Left lung (tissue), 14 donors: ENCODE measurements at places on chromosomes 6 and 20. TPM values are rescaled to one million over a fixed set of nuclear protein-coding genes. Genes with fewer than 3 reads are reported as not detected.
A peak's percentile ranks its signal among the peaks of the same experiment; 100 is the strongest.

- no peaks in the 10 kb centered on the region for H3K4me1 ChIP-seq
- H3K27ac ChIP-seq = no peak overlapping the region
- H3K36me3 ChIP-seq = no peaks in the 10 kb centered on the region
- H3K4me3 ChIP-seq = no peak overlapping the region
- H3K27me3 ChIP-seq = no peaks in the 10 kb centered on the region
- DNase-seq = no peak
Measured at GRCh38 chr6:163398115-163398514, 16.4 kb upstream of the QKI start.

DNA sequence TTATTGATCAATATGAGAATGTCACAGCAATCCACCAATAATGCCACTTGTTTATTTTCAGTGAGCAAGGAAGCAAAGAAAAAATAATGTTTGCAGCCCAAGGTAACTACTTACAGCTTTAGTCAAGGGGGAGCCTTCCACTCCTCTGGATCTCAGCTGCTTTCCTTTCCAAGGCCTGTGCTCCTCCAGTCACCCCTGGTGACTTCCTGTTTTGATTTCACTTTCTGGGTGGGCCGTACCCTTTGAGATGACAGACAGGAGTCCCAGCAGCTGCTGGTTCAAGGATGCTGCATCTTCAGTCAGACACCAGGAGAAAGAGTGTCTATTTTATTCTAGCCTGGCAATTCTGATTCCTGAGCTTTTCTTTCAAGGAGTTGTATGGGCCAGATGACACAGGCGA lies 5.6 kb upstream of the VNN2 start:
- no peak for DNase-seq
- no peaks in the 10 kb centered on the region for H3K4me1 ChIP-seq
- H3K4me3 ChIP-seq = no peak overlapping the region
- no peaks in the 10 kb centered on the region for H3K27me3 ChIP-seq
- no peak overlapping the region for H3K27ac ChIP-seq

LTB gene
- total RNA-seq = 10.3 TPM

DNA sequence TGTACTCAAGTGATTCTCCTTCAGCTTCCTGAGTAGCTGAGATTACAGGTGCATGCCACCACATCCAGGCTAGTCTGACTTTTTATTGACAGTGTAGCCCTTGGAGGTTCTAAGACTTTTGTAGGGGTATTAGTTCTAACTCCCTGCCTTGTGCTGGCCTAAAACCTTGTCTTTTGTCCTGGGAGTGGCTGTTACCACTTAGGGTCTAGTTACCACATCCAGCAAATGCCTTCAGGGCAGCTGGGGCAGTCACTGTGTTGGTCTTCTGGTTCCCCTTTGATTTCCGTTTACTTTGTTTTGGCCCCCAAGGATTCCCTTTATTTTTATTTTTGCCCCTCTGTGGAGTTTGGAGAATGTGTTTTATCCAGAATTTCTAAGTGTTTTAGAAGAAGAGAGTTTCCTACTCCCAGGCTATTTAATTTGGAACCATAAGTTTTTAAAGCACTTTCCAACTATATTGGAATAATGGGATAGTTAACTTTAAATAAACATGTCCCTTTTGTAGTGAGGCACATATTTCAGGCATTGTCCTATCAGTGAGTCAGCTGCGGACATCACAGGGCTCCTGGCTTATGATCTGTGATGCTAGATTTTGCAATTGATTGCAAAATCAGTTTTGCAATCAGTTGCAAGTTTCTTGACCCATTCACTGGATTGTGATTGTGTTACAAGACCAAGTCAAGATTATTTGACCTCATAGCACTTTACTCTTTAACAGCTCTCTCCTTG lies 25.0 kb downstream of the IL22RA2 start:
- DNase-seq = no peak
- no peak overlapping the region for H3K4me3 ChIP-seq
- peak overlapping the region; percentile 53 for H3K27ac ChIP-seq
- H3K27me3 ChIP-seq = no peaks in the 10 kb centered on the region
- H3K36me3 ChIP-seq = no peaks in the 10 kb centered on the region

- H3K27me3 ChIP-seq = peaks cover 100% of the 10 kb centered on the region
- H3K4me1 ChIP-seq = no peaks in the 10 kb centered on the region
- no peak overlapping the region for H3K27ac ChIP-seq
- H3K4me3 ChIP-seq = no peak overlapping the region
Measured at GRCh38 chr6:28785962-28786679, 137.7 kb downstream of the TRIM27 start.

PROKR2 gene
- not detected for total RNA-seq

- peaks cover 11% of the 10 kb centered on the region for H3K4me1 ChIP-seq
- no peak overlapping the region for H3K27ac ChIP-seq
- DNase-seq = no peak
Measured at GRCh38 chr6:157186785-157187181, 136.5 kb downstream of the TMEM242 start.

DNA sequence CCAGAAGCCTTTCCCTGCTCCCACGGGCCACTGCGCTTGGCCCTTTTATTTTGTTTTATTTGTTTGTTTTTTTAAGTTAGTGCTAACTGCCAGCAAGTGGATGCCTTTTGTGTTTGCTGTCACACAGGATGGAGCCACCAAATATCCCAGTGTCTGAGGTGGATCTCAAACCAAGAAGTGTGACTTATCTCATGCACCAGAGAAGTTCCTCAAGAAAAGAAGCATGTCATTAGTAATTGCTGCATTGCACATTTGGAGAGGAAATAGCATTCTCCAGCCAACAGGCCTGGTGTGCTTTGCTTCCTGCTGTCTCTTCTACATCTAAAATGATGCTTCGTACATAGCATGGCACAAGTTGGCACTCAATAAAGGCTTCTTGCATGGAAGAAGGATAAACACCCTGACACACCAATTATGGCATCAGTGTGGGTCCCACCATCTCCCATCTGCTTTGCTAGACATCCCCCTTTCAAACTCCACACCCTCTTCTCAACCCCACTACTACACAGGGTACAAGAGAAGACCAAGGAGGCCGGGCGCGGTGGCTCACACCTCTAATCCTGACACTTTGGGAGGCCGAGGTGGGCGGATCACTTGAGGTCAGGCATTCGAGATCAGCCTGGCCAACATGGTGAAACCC lies 1.9 kb upstream of the ATP9A start:
- no peaks in the 10 kb centered on the region for H3K4me1 ChIP-seq
- H3K36me3 ChIP-seq = no peaks in the 10 kb centered on the region

- no peaks in the 10 kb centered on the region for H3K4me1 ChIP-seq
- no peaks in the 10 kb centered on the region for H3K27me3 ChIP-seq
- H3K4me3 ChIP-seq = no peak overlapping the region
Measured at GRCh38 chr6:131756039-131756438, 45.2 kb upstream of the CTAGE9 start.

- no peak for DNase-seq
- no peak overlapping the region for H3K4me3 ChIP-seq
- H3K4me1 ChIP-seq = no peaks in the 10 kb centered on the region
- H3K36me3 ChIP-seq = no peaks in the 10 kb centered on the region
- no peaks in the 10 kb centered on the region for H3K27me3 ChIP-seq
Measured at GRCh38 chr6:20771409-20771808, 237.2 kb downstream of the CDKAL1 start.

- H3K27me3 ChIP-seq = no peaks in the 10 kb centered on the region
- peaks cover 78% of the 10 kb centered on the region for H3K4me1 ChIP-seq
- no peak for DNase-seq
- no peak overlapping the region for H3K4me3 ChIP-seq
- H3K27ac ChIP-seq = peak overlapping the region; percentile 65
Measured at GRCh38 chr20:57437672-57438330, 46.6 kb downstream of the RBM38 start.

- no peak overlapping the region for H3K4me3 ChIP-seq
- no peaks in the 10 kb centered on the region for H3K36me3 ChIP-seq
- H3K27ac ChIP-seq = no peak overlapping the region
- DNase-seq = no peak
- no peaks in the 10 kb centered on the region for H3K27me3 ChIP-seq
Measured at GRCh38 chr6:28351493-28351925, 1.8 kb downstream of the ZKSCAN3 start.

GRCh38 chr20:53517146-53517545 lies 76.5 kb downstream of the ZNF217 start:
- H3K36me3 ChIP-seq = no peaks in the 10 kb centered on the region
- DNase-seq = no peak
- no peaks in the 10 kb centered on the region for H3K4me1 ChIP-seq
- no peak overlapping the region for H3K27ac ChIP-seq

DNA sequence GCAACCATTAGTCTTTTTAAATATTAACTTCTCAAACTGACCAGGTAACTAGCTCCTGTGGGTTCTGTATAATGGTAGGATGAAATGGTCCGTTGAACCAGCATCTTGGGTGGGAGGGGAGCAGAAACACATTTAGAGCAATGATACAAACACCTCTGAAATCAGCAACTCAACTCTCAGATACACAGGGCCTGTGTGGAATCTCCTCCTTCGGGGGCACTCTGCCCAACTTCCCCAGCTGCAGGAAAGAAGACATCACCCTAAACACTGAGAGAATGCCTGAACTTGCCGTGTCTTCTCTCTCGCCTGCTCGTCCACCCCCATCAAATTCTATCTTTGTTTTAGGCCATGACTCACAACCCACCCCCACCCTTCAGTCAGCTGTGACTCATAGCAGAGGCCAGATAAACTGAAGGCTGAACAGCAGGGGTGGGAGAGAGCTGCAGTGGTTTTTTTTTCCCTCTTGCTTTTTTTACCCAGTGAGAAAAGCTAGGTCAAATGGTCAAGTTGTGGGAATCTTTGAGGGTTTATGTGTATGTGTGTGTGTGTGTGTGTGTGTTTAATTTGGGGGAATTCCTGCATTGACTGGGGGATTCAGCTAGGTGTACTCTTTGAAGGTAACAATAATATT lies 593.4 kb upstream of the JAG1 start:
- no peak overlapping the region for H3K4me3 ChIP-seq
- H3K36me3 ChIP-seq = no peaks in the 10 kb centered on the region
- H3K4me1 ChIP-seq = peaks cover 6% of the 10 kb centered on the region
- DNase-seq = peak; percentile 23
- peak overlapping the region; percentile 39 for H3K27ac ChIP-seq

DNA sequence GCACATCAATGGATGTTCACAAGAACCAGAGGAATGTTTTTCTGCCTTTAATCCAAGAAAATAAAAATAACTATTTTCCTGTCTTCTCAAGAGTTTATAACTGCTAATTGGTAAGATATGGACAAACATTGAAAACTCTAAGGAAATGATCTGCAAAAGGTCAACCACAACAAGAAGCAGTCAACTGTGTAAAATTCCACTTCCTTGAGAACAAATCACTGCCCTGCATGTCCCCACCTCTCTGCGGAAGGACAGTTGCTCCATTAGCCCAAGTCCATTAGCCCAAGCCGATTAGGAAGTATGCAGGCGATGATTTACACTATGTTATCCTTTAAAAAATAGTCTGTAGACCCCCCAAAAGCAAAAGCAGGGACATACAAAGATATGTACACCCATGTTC lies 27.6 kb downstream of the SLC22A23 start:
- H3K4me1 ChIP-seq = no peaks in the 10 kb centered on the region
- H3K4me3 ChIP-seq = no peak overlapping the region
- H3K27ac ChIP-seq = no peak overlapping the region

GRCh38 chr6:2756241-2756640 lies 5.5 kb upstream of the MYLK4 start:
- no peaks in the 10 kb centered on the region for H3K27me3 ChIP-seq
- H3K36me3 ChIP-seq = no peaks in the 10 kb centered on the region
- H3K27ac ChIP-seq = no peak overlapping the region
- no peak overlapping the region for H3K4me3 ChIP-seq
- DNase-seq = no peak

GRCh38 chr6:113112086-113112485 lies 745.1 kb upstream of the MARCKS start:
- no peak overlapping the region for H3K27ac ChIP-seq
- no peak for DNase-seq
- no peaks in the 10 kb centered on the region for H3K27me3 ChIP-seq
- no peaks in the 10 kb centered on the region for H3K4me1 ChIP-seq
- no peak overlapping the region for H3K4me3 ChIP-seq

LKAAEAR1 gene
- 0.45 TPM for total RNA-seq
